Kasumi-1 (cell line): ENCODE measurements at places on chromosomes 3 and 15.

DNA sequence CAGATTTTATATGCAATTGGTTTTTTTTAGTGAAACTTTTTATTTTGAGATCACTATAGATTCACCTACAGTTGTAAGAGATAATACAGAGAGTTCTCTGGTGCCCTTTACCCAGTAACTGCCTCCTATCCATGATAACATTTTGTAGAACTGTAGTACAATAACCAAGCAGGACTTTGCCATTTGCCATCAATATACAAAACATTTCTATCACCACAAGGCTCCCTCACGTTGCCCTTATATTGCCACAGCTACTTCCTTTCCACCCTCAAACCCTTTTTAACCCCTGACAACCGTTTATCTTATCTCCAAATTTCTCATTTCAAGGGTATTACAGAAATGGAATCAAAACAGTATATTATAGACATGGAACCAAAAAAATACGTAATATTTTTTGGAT is 130.7 kb upstream of the GOLGA6L4 start:
- no peak for DNase-seq

DNA sequence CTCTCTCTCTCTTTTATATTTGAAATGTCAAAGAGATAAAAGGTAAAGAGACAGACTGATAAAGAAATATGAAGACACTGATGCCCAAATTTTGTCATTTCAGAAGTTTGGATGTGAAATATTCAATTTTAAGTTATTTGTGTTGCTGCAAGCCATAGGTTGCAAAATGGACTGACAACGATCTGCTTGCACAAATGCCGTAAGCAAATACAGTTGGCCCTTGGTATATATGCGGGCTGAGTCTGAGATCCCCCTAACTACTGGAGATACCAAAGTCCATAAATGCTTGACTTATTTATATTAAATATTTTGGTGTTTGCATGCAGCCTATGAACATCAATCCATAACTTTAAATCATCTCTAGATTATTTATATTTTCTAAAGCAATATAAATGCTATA is 1459.1 kb upstream of the ALCAM start:
- no peak for DNase-seq

GRCh38 chr15:81293728-81294515 is 30.0 kb downstream of the STARD5 start:
- peak; percentile 90 for DNase-seq

DNA sequence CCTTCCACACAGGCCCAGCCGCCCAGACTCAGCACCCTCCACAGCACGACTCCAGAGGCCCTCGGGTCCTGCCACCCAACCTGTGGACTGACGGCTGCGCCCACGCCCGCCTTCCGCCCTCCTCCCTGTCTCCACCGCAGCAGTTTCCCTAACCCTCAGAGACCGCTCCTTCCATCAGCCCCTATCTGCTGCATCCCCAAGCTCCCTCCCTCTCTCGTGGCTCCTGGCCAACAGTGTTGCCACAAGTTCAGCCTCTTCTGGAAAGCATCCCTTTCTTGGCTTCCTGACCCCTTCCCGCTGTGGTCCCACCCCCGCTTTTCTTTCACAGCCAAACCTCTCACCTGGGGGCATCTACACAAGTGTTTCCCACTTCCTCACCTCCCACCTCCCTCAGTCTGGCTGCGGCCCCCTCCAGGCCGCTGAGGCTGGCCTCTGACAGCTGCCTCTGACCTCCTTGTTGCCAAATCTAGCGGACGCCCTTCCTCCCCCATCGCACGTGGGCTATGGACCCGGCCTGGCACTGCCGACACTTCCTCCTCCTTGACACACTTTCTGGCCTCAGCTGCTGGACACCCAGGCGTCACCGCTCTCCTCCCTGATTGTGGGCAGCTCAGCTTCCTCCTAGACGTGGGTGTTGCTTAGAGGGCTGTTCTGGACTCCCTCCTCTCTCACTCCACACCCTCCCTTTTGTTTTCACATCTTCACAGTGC is 168.8 kb upstream of the TLE3 start:
- DNase-seq: peak; percentile 58

- DNase-seq: no peak
Observed at GRCh38 chr3:120052225-120052624, 42.0 kb downstream of the GSK3B start.
